ENCODE measurements at places on chromosomes 7 and 10. TPM values are rescaled to one million over a fixed set of nuclear protein-coding genes. Genes with fewer than 3 reads are reported as not detected.

- H3K4me1 ChIP-seq = peaks cover 35% of the 10 kb centered on the region
- H3K27me3 ChIP-seq = no peaks in the 10 kb centered on the region
- H3K4me3 ChIP-seq = no peak overlapping the region
- H3K27ac ChIP-seq = peak overlapping the region; percentile 73
- no peak for DNase-seq
- H3K36me3 ChIP-seq = peaks cover 52% of the 10 kb centered on the region
Observed at GRCh38 chr10:119138346-119139306, 26.9 kb downstream of the SFXN4 start.

DNA sequence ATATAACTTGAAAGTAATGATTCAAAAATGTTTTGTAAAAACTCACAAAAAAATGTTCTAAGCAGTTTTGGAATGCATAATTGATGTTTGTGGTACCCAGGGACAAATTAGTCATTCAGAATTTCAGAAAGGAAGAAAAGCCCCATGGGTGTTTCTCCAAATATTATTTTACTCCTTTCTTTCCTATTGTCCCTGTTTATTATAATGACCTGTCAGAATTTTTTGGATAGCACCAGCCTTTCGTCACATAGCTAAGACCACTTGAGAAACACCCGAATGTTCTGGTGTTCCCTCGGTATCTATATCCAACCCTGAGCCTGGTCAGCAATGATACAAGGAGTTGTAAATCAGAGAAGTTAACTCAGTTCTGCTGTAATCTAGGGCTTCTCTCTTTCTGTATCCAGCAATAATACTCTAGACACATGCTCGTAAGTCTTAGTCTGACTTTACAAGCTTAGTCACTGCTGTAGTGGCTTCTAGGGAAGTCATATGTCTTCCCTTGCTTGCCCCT lies 64.8 kb upstream of the MEOX2 start:
- H3K4me1 ChIP-seq = no peaks in the 10 kb centered on the region
- no peak for DNase-seq
- no peak overlapping the region for H3K27ac ChIP-seq
- H3K36me3 ChIP-seq = no peaks in the 10 kb centered on the region
- no peak overlapping the region for H3K4me3 ChIP-seq

DNA sequence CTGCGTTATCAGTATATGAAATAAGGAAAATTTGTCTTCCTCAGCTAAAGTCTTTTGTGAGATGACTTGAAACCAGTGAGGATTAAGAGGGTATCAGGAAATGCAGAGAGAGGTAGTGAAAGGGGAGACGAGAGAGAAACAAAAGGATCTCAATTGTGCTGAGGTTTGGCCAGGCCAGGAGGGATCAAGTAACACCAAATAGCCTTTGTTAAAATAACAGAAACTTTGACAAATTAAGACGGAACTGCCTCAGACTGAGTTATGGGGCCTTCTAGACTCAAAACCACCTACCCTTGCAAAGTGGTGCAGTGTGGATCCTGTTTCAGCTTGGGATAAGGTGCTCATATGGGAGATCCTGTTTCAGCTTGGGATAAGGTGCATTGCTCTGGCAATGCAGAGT lies 263.1 kb downstream of the CREB5 start:
- no peaks in the 10 kb centered on the region for H3K27me3 ChIP-seq
- H3K4me1 ChIP-seq = no peaks in the 10 kb centered on the region
- H3K4me3 ChIP-seq = no peak overlapping the region
- H3K36me3 ChIP-seq = no peaks in the 10 kb centered on the region

GRCh38 chr7:55306331-55306730 lies 58.8 kb upstream of the LANCL2 start:
- H3K36me3 ChIP-seq = peaks cover 8% of the 10 kb centered on the region
- no peak for DNase-seq
- peaks cover 42% of the 10 kb centered on the region for H3K27me3 ChIP-seq
- no peak overlapping the region for H3K4me3 ChIP-seq
- H3K27ac ChIP-seq = no peak overlapping the region

DNA sequence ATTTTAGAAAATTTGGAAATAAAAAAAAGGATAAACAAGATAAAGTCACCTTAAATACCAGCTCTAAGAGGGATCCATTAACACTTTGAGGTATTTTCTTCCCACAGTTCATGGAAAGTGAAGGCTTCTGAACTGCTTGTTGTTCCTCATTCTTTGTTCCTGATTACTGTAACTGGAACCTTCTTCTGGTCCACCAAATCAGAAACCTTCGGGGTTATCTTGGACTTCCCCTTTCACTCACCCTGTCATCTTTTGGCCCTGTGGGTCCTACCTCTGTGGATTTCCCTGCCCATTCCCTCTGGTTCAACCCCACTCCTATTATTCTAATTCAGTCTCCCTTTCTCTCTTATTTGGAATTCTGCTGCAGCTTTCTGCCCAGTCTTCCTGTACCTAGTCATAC lies 116.5 kb upstream of the PRPS1L1 start:
- no peak overlapping the region for H3K4me3 ChIP-seq
- H3K27me3 ChIP-seq = no peaks in the 10 kb centered on the region
- H3K4me1 ChIP-seq = no peaks in the 10 kb centered on the region
- no peaks in the 10 kb centered on the region for H3K36me3 ChIP-seq
- DNase-seq = no peak

GRCh38 chr7:38169847-38170246 lies 8.2 kb upstream of the STARD3NL start:
- H3K4me1 ChIP-seq = peaks cover 6% of the 10 kb centered on the region
- H3K27me3 ChIP-seq = peaks cover 12% of the 10 kb centered on the region
- H3K36me3 ChIP-seq = no peaks in the 10 kb centered on the region
- H3K27ac ChIP-seq = no peak overlapping the region

GRCh38 chr10:132774902-132775863 lies 10.8 kb downstream of the NKX6-2 start:
- no peak overlapping the region for H3K4me3 ChIP-seq
- no peaks in the 10 kb centered on the region for H3K27me3 ChIP-seq
- no peak overlapping the region for H3K27ac ChIP-seq
- H3K4me1 ChIP-seq = no peaks in the 10 kb centered on the region
- H3K36me3 ChIP-seq = peaks cover 6% of the 10 kb centered on the region

- H3K4me3 ChIP-seq = no peak overlapping the region
- no peak overlapping the region for H3K27ac ChIP-seq
- peaks cover 58% of the 10 kb centered on the region for H3K36me3 ChIP-seq
- DNase-seq = no peak
- no peaks in the 10 kb centered on the region for H3K27me3 ChIP-seq
Observed at GRCh38 chr7:6151994-6152735, 120.3 kb downstream of the CYTH3 start.

DNA sequence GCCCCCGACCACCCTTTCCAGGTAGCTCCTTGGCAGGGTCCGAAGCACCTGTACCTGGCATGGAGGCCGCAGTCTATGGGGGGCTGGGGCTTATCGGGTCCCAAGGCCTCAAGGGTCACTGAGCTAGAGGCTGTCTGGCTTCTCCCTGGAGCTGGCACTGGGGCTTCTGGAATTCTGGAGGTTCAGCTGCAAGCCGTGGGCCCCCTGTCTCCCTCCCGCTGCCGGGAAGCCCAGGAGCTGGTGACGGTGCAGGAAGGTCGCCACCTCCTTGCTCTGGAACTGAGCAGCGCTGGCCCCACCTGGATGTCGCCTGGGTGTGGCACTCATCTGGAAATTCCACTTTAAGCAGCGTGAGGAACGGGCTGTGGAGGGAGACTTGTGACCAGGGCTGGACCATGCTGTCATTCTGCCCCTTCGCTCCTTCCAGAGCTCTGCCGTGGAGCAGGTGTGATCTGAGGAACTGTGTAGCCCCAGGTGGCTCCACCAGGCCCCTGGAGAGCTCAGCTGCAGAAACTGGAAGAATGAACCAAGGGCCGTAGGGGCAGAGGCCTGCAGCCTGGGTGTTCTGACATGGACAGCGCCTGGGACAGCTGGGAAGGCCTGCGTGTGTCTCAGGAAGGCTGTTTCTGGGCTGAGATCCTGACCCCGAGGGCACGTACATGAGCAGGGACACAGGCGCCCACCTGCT lies 129.7 kb upstream of the PPP2R2D start:
- no peaks in the 10 kb centered on the region for H3K27me3 ChIP-seq
- H3K4me1 ChIP-seq = no peaks in the 10 kb centered on the region
- H3K27ac ChIP-seq = no peak overlapping the region

GRCh38 chr10:809671-810350 lies 120.3 kb upstream of the DIP2C start:
- no peak for DNase-seq
- H3K36me3 ChIP-seq = peaks cover 58% of the 10 kb centered on the region
- no peak overlapping the region for H3K4me3 ChIP-seq
- H3K27me3 ChIP-seq = no peaks in the 10 kb centered on the region

GRCh38 chr10:13397052-13397451 lies 49.0 kb upstream of the SEPHS1 start:
- no peak for DNase-seq
- H3K36me3 ChIP-seq = no peaks in the 10 kb centered on the region
- H3K4me3 ChIP-seq = no peak overlapping the region
- peaks cover 2% of the 10 kb centered on the region for H3K27me3 ChIP-seq
- H3K27ac ChIP-seq = no peak overlapping the region

DNA sequence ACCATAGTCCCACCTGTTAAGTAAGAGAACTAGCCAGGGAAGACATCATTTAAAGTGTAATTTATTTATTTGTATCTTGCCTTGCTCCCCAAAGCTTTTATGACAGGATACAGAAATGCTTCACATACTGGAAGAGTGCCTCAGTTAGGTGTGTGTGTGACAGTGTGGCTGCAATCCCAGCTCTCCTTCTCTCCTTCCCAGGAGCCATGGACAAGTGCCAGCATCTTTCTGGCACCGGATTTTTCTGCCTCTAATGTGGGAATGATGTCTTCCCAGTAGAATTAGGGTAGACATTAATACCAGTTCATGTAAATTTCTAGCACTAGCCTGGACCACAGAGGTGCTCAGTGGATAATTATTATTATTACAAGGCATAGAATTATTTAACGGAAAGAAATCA lies 30.3 kb upstream of the ATXN7L1 start:
- H3K36me3 ChIP-seq = no peaks in the 10 kb centered on the region
- H3K27me3 ChIP-seq = no peaks in the 10 kb centered on the region
- H3K4me1 ChIP-seq = peaks cover 9% of the 10 kb centered on the region
- no peak overlapping the region for H3K27ac ChIP-seq
- DNase-seq = no peak

GRCh38 chr10:3741688-3742461 lies 43.1 kb downstream of the KLF6 start:
- H3K4me3 ChIP-seq = peak overlapping the region; percentile 31
- no peaks in the 10 kb centered on the region for H3K27me3 ChIP-seq
- H3K36me3 ChIP-seq = no peaks in the 10 kb centered on the region
- H3K4me1 ChIP-seq = peaks cover 22% of the 10 kb centered on the region

GRCh38 chr7:111527545-111527944 lies 34.7 kb downstream of the IMMP2L start:
- H3K4me3 ChIP-seq = no peak overlapping the region
- H3K27ac ChIP-seq = no peak overlapping the region
- peaks cover 22% of the 10 kb centered on the region for H3K4me1 ChIP-seq
- H3K36me3 ChIP-seq = peaks cover 2% of the 10 kb centered on the region
- no peaks in the 10 kb centered on the region for H3K27me3 ChIP-seq

- no peaks in the 10 kb centered on the region for H3K36me3 ChIP-seq
- no peaks in the 10 kb centered on the region for H3K27me3 ChIP-seq
- H3K27ac ChIP-seq = no peak overlapping the region
Observed at GRCh38 chr10:47041396-47042198, 130.4 kb downstream of the PTPN20 start.

GRCh38 chr7:120272261-120272660 lies 714 bp upstream of the KCND2 start:
- no peak overlapping the region for H3K27ac ChIP-seq
- peak overlapping the region; percentile 49 for H3K4me3 ChIP-seq
- no peaks in the 10 kb centered on the region for H3K36me3 ChIP-seq
- DNase-seq = no peak
- peaks cover 6% of the 10 kb centered on the region for H3K4me1 ChIP-seq

DNA sequence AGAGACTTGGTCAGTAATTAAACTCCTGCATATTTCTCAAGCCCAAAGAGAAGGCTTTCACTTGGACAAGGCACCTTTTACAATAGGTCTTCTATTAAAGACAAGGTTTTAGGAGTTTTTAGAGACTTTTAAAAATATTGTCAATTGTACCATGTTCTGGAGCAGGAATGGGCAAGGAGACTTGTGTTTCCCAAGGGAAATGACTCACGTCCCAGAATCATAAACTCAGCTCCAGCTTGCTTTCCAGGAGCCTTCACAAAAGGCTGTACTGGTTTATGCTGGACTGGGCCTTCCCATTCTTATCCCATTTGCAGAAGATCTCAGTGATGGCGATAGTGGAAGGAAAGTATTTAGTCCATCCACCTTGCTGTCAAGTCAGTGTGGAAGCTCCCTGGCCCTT lies 7.8 kb upstream of the GLI3 start:
- no peaks in the 10 kb centered on the region for H3K36me3 ChIP-seq
- peaks cover 18% of the 10 kb centered on the region for H3K27me3 ChIP-seq
- H3K4me3 ChIP-seq = no peak overlapping the region
- no peak for DNase-seq

DNA sequence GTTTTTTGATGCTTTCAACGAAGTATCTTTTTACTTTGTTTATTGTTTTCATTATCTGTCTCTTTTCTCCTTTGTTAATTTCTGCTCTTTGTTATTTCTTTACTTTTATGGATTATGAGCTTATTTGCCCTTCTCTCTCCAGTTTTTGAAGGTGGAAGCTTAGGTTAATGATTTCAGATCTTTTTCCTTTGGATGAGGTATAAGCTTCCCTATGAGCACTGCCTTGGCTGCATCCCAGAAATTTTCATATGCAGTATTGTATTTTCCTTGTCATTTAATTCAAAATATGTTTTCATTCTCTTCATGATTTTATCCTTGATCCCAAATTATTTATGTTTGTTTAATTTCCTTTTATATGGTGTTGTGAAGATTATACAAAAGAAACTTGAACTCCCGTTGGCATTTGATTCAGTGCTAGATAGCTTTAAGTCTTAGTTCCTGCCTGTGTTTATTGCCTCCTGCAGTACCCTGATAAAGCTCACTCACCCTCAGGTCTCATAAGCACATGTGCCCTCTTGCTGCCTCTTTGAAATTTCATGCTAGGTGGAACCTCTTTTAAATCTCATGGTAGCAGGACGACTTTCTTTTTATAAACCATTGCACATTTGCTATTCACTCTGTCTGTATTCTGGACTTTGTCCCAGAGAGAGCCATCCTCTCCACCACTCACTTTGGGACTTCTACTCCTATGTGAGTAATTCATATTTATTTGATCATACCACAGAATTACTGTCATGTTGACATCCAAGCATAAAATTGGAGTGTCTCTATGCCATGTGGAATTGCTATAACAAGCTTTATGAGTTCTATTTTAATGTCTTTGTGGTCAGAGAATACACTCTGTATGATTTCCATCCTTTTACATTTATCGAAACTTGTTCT lies 23.0 kb upstream of the CEP41 start:
- no peak overlapping the region for H3K4me3 ChIP-seq
- H3K36me3 ChIP-seq = peaks cover 11% of the 10 kb centered on the region
- peaks cover 3% of the 10 kb centered on the region for H3K4me1 ChIP-seq
- H3K27ac ChIP-seq = no peak overlapping the region
- no peaks in the 10 kb centered on the region for H3K27me3 ChIP-seq

Gene CDK6
- 159 TPM for total RNA-seq

Gene AGR3
- total RNA-seq = not detected

Gene ETV1
- total RNA-seq = 0.31 TPM

Gene TAS2R3
- 0.73 TPM for total RNA-seq

Gene NPVF
- not detected for total RNA-seq

Gene ADAP1
- total RNA-seq = 28.6 TPM

Gene MALRD1
- not detected for total RNA-seq

Gene TYW1B
- total RNA-seq = 3.2 TPM

Gene LRRTM3
- not detected for total RNA-seq

Data from activated CD8-positive, alpha-beta T cell treated with anti-CD3 and anti-CD28 coated beads, Interleukin-2, amount 10 ng/mL, durations not matched to agents 7 days and 5 days (primary cell).